Gastroesophageal sphincter (tissue), 4 donors: ENCODE measurements at places on chromosomes 4 and X. TPM values are rescaled to one million over a fixed set of nuclear protein-coding genes. Genes with fewer than 3 reads are reported as not detected.

Gene SLAIN2
- 106 TPM for total RNA-seq

Gene ADH5
- 473 TPM for total RNA-seq

Gene CCNA2
- total RNA-seq: 0.89 TPM

Gene CLDN22
- total RNA-seq: 1.4 TPM

GRCh38 chrX:16718824-16719333 is 533 bp upstream of the SYAP1 start:
- ATAC-seq: no peak

- ATAC-seq: no peak
These were observed 8.1 kb upstream of the SLC25A6 start for GRCh38 chrX:1400049-1400448.

GRCh38 chr4:148090029-148090428 is 352.2 kb downstream of the NR3C2 start:
- ATAC-seq: no peak

DNA sequence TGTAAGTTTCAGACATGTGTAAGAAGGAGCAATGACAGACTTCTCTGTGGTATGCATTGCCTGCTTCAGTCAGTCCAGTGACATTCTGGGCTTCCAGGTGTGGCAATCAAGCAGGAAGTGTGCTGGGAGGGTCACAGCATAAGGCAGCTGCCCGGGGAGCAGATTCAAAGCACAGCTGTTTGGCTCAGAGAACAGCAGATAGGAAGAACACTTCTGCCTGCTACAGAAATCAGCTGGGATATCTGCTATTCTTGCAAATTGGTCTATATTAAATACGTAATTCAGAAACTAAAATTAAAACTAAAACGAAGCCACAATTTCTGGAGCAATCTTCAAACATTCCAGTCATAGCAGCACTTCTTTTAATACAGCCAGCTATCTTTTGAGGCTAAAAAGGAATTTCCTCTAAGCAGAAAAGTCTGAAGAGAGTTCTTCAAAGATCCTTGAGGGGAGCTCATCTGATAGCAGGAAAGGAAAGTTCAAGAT is 47.5 kb upstream of the GALNT7 start:
- no peak for ATAC-seq

GRCh38 chr4:70544279-70544868 is 26.0 kb downstream of the AMTN start:
- no peak for ATAC-seq

GRCh38 chr4:127832585-127832984 is 48.1 kb upstream of the PLK4 start:
- no peak for ATAC-seq

DNA sequence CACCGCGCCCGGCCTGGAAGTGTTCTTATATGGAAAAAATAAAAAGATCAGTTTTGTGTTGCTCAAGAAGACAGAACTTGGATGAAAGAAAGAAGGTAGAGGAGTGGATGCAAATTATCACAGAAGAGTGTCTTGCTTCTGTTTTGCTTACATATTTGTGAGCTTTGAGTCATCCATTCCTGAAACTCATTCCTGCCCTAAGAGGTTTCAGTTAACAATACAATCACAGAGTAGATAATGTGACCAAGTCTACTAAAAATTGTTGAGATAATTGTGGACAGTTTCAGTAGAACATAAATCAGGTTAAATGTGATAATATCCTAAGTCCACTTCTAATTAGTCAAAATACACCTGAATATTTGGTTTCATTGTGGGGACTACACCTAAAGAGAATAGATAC is 26.4 kb upstream of the LRCH2 start:
- no peak for ATAC-seq

DNA sequence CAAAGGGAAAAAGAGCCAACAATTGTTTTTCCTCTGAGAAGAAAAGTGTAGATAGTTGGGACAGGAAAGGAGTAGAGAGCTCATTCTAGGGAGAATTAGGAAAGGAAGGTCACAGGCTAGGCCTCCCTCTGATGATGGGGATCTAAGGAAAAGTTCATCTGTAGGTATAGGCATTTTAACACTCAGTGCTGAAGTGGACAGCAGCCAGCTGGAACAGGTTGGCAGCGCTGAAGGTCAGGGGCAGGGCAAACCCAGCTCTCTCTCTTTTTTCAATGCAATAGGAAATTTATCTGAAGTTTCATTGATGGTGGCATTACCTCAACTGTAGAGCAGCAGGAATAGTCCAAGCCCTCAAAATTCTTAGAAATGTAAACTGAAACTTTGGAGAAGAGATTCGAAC is 98.5 kb upstream of the ETNPPL start:
- no peak for ATAC-seq

DNA sequence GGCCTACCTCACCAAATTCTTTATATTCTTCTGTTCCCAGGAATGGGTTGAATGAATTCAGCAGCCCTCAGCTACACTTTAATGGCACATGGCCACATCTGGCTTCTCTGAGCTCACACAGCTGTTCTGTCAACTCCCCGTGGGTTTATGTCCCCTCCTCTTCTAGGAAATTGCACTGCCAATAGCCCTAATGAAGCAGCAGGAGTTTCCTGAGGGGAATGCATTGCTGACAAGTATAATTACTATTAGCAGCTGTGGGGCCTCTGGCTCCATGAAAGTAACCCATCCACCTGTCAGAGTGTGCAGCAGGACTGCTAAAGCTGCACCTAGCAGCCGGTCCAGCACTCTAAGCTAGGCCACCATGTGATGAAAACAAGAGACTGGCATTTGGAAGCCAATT is 50.3 kb downstream of the FTHL17 start:
- no peak for ATAC-seq

DNA sequence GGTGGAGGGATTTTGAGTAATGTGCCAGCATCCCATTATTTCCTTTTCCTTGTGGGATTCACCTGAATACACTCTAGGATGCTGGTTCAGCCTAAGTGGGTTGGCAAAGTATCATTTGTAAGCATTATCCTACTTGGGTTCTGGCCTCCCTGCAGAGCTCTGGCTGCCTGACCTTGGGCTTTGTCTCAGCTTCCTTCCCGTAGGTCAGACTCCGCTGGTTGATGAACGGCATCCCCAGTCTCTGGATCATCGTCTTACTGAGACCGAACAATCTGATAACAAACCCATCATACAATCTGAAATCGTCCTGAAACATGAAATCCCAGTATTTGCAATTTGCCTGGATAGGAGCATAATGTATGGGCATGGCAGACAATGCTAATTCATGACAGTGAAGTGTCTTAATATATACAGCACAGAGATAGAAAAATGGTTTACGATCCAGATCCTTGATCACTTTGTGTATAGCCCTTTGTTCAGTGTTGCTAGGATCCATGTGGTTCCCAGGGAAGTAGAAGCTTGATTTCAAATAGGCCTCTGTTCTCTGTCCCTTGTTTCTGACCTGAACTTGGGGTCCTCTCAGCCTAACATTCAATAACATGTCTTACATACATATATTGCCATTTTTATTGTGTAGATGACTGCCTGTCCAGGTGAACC is 5.5 kb downstream of the MID2 start:
- no peak for ATAC-seq
